Activated T-cell treated with anti-CD3 and anti-CD28 coated beads for 4 hours (primary cell): ENCODE measurements at places on chromosomes 1 and 21.

- DNase-seq = peak; percentile 33
These were observed 23.5 kb downstream of the LRRC8D start for GRCh38 chr1:89844241-89844807.

- no peak for DNase-seq
These were observed 1.2 kb downstream of the TUT4 start for GRCh38 chr1:52551507-52552235.

DNA sequence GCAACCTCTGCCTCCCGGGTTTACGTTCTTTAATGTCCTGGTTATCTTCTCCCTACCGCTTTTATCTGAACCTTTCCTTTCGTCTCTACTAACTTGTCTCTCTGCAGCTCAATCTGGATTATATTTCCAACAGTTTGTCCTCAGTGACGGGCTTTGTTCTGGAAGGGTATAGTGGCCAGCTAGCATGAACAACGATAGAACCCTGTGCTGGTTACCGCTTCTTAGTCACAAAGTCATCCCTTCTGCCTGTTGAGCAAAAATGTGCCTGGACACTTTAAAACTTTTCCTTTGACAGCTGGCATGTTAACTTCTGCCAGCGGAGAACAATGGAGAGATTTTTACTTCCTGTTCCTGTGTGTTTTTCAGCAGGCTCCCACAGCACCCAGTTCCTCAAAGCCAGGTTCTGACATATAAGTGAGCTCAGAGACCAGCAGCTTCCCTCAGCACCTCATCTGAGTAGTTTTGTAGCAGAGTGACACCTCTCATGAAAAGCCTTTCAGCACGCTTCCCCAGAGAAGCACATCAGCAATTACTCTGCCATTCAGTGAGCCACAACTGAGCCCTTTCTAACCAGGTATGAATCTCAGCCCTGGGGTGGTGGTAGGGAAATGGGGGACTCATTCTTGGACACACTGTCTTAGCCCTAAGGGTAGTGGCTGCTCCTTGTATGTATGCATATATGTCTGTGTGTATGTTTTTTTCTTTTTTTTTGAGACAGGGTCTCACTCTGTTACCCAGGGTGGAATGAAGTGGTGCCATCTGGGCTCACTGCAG, 23.6 kb upstream of the CCDC17 start:
- no peak for DNase-seq

GRCh38 chr1:51924455-51924854, 45.9 kb upstream of the NRDC start:
- no peak for DNase-seq

DNA sequence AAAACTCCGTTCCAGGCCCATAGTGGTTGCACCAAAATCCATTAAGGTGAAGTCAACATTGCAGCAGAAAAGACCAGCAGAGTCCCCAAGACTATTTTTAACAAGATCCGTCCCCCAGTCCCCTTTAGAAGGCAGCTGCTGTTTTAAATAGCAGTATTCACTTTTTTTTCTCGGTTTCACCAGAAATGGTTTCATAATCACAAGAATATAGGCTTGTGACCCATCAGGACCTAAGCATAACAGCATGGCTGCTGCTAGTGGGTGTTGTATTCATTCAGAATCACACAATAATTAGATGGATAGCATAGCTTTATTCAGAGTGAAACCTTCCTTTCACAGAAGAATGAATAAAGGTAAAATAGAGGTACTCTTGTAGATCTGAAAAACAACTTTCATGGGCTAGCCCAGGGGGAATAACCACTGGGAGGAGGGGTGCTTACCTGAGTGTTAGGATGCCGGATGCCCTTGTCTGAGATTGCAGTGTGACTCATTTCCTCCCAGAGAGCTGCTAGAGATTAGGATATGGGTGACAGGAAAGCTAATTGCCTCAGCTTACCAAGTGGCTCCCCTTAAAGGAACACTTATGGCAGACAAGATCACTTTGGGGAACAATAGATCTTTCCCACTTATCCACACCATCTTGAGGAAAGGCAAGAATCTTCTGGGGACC, 35.0 kb downstream of the ACKR1 start:
- DNase-seq = no peak

- no peak for DNase-seq
These were observed 48.9 kb upstream of the POU3F1 start for GRCh38 chr1:38095454-38095931.

DNA sequence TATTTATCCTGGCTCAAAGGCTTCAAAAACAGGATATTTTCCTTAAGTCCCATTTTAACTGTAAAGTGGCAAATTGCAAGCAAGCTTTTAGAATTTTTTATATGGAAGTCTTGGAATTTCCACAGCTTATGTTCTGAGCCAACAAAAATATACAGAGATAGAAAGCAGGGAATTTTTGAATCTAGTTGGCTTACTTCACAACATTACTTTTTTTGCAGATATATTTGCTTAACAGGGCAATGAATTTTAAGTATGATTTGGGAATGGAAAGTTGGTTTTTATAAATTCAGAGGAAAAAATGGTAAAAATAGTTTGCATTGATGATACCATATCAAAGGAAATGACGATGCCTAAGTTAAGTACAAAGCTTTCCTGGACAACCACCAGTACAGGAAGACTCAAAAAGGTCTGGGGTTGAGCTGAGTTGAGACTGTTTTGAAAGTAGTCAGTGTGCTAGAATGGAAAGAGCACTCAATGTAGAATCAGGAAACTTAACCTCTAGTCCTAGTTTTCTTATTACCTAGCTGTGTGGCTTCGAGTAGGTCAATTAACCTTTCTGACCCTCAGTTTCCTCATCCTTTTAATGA, 11.0 kb upstream of the VCAM1 start:
- no peak for DNase-seq

DNA sequence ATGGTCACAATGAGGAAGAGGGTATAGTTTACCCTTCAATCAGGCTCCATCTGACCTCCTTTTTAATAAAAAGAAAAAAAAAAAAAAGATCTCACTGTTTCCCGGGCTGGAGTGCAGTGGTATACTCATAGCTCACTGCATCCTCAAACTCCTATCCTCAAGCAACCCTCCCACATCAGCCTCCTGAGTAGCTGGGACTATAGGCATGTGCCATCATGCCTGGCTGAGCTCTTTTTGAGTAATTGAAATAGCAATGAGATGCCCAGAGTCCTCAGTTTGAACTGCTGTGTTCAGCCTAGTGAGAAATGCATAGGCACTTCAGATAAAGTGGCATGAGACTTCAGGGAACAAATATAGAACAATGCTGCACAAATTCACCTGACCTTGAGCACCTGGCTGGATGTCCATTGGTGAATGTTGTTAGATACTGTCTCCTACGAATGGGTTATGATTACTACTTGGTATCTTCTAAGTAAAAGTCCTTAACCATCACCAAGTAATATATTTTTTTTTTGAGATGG, 67.6 kb downstream of the NR5A2 start:
- no peak for DNase-seq

DNA sequence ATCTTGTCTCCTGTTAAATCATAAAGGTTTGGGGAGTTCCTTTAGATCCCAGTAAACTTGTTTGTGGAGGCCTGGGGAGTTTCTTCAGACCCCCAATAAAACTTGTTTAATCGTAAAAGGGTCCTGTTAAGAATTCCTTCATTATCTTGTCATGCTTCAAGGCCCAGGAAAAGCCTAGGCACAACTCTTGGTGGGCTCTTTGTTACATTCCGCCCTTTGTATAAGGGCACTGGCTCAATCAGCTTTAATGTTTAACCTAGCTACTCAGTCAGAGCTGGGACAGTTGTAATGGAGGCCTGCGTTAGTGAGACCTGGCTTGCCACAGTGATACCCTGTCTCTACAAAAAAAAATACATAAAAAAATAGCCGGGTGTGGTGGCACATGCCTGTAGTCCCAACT, 77.2 kb downstream of the MPZL1 start:
- no peak for DNase-seq

DNA sequence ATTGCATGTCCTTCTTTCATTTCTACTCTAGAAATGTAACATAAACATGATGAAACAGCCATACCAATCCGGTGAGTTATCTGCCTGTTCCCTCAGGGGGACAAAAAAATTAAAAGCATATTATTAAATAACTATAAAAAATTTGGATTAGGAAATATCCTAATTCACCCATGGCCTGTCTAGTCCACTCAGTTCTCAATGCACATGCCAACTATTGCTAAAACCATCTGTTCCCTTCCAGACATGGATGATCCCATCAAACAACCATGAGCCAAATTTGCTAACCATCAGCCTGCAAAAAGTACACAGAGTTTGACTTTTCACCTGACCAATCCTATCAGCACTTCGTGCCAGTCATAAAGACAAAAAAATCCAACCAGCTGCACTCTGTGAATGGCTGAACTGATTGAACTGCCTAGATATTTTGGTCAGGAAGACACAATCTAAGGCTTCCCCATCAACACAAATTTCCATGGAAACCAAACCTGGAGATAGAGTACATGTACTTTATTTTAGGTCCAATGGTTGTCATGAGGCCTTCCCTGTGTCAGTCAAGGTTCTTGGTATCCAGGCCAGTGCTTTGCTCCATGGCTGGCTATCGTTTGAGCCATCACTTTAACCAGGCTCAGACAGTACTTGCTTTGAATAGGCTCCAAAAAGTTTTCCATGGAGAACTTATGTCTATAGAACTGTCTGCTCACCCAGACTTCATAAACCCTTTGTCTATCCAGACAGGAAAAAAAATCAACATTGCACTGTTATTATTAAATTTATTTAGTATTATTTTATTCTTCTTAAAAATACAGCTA, 570.8 kb downstream of the LTN1 start:
- no peak for DNase-seq

DNA sequence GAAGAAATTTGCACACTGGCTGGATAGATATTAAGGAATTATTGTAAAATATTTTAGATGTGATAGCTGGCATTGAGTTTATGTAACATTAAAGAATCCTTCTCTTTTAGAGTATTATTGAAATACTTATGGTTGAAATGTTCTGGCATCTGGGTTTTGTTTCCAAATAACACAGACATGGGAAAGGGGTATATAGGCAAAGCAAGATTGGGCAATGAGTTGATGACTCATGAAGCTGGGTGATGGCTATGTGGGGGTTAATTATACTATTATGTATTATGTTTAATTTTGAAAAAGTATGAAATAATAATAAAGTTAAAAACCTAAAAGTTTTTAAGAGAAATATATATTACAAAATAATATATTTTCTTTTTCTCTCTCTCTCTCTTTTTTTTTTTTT, 12.5 kb upstream of the PTPN14 start:
- no peak for DNase-seq

GRCh38 chr1:52424231-52424636, 19.8 kb downstream of the PRPF38A start:
- peak; percentile 5 for DNase-seq

DNA sequence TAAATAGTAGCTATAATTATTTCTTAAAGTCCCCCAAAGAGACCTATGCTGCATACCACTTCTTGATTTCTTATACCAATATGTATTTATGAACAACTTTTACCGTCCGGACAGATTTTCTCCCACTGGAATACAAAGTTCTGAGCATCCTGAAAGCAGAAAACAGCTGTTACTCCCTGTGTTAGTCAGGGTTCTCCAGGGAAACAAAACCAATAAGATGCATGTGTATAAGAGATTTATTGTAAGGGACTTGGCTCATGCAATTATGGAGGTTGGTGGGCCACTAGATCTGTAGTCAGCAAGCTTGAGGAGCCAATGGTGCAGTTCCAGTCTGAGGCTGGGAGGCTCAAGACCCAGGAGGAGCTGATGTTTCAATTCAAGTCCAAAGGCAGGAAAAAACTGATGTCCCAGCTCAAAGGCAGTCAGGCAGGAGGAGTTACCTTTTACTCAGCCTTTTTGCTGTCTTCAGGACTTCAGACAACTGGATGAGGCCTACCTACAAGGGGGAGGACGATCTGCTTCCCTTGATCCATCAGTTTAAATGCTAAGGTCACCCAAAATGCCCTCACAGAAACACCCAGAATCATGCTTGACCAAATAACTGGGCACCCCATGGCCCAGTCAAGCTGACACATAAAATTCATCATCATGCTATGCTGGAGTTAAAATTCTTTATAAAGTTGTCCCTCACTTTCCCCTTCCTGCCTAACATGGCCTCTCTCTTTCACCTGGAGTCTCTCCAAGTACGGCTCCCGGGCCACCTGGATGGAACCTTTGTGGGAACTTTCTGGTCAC, 24.3 kb upstream of the ATF3 start:
- no peak for DNase-seq

DNA sequence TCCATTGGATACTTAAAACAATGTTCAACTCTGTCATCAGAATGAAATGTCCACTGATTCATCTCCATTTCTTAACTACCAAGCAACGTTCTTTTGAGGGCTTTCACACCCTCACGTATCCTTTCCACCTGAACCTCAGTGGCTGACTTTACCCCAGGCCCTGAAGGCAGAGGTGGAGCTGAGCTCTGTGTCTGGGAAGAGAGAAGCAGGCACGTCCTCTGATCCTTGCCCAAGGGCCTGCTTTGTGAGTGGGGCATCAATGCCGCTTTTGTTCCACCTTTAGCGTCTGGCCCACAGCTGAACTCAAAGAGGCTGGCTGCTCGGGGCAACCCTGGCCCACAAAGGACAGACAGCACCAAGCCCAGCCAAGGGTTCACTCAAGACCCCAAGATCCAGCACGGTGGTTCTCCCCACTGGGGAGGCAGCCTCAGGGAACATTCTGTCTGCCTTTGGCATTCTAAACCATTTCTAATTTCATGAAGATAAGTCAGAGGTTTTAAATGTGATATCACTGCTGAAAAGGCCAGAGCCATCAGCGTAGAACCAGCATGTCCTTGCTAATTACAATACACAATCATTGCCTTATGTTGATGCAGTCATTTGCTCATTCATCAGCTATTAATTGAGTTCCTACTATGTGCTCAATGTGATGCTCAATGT, 126.0 kb upstream of the UBE2U start:
- no peak for DNase-seq

DNA sequence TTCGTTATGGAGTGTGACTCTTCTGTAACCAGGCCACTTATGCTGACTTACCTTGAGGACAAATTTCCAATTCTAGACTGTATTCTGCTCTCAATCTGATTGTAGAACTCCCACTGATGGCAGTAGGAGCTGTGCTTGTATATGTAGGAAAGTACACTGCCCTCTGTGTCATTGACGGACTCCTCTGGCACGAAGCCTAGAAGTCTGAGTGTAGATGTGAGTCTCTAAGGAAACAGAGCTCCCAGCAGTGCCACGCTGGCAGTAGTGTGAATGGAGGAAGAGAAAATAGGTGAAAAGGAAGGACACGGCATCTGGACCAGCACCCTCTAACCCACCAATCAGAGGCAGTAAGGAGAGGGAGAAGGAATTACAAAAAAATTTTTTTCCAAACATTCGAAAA, 130.4 kb upstream of the ADGRL2 start:
- no peak for DNase-seq

DNA sequence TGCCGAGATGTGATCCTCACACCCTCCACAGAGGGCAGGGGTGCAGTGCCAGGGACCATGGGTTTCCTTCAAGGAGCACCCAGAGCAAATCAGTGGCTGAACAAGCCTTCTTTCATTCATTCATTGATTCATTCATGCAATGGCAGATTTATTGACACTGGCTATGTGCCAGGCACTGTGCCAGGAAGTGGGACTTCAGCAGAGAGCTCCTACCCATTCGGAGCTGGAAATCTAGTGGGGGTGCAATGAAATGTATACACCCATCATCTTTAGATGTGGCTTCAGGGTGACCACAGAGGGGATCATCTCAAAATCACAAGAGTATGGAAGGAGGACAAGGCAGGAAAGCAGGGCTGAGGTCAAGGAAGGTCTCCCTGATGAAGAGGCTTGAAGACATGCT, 18.9 kb downstream of the SLC6A9 start:
- no peak for DNase-seq
